ENCODE measurements at places on chromosomes 1 and 21.

- DNase-seq, result no peak
Observed at GRCh38 chr1:113874012-113874879, 2.7 kb upstream of the PTPN22 start.

DNA sequence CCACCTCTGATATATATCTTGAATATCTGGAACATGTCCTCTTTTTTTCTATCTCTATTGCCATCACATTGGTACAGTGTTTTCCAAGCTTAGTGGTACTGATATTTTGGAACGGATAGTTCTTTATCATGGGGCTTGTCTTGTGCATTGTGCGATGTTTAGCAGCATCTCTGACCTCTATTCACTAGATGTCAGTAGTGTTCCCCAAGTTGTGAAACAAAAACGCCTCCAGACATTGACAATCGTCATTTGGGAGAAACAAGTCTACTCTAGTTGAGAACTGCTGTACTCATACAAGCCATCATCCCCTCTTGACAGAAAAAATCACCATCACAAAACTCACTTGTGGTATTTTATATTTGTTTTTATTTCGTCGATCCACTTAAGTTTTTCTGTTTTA is 79.7 kb upstream of the CHODL start:
- peak; percentile 11 for DNase-seq

DNA sequence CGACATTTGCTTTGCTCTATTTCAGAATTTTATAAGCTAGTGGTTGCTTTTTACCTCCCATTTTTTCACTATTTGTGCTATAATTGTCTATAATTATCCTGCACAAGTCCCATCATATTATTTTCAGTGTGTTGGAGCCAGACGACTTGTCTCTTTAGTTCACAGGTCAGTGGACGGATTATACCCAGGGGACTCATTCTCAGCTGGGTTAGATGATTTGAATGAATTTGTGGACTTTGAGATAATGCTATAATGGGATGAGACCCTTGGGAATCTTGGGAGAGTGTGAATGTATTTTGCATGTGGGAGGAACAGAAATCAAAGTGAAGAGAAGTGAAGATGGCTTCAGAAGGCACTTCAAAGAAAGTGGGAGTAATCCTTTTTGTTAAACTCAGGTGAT is 31.5 kb upstream of the KCNK1 start:
- no peak for DNase-seq

DNA sequence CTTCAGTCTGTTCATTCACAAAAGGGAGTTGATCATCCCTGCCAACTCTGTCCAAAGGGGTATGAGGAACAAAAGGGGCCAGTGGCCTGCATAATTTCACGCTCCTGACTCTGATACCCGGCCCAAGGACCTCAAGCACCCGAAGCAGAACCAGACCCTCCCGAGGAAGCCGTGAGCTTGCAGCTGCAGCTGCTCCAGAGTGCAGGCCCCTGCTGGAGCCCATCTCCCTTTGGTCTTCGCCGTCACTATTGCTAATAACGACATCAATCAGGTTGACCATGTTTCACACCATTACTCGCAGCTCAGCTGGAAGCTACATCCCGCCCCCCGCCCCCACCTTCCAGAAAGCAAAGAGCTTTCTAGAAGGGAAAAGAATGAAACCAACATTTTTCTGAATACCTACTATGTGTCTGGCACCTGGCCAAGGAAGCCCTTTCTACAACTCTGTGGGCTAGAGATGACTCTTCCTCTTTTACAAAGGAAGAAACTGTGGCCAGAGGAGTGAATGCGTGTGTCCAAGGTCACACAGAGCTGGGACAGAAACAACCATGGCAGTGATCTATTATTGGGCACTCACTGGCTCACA is 5.5 kb downstream of the NKAIN1 start:
- DNase-seq, result no peak

DNA sequence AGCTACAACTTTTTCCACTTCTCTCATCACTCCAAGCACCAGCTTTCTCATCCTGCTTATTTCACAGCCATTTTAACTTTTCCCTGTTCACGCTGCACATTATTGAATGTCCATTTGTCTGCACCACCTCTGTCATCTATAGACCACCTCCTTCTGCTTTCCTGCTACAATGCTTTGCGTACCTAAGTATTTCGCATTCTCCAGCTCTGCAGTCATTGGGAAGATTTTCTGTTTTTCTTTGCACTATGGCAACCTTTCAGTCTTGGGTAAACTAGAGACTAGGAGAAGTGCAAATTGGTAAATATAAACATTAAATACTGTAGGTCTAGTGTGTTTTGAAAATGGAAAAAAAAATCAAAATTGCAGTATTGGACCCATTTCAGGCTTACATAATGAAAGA is 835 bp downstream of the CCDC30 start:
- DNase-seq, result no peak

DNA sequence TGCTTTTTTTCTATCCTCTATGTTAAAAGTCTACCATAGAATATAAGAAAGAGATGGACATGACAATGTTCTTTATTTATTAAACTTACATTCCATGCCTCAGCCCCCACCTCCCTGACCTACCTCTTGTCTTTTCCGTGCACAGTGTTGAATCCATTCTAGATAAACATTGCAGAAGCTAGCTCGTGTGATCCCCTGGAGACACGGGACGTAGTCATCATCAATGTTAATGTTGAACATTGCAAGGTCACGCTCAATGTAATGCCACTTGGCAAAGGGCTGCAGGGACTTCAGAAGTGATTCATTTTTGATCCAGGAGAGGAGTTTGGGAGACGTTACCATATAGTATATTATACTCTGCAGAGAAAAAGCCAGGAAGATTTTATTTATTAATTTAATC is 66.4 kb downstream of the NTPCR start:
- DNase-seq, result no peak

DNA sequence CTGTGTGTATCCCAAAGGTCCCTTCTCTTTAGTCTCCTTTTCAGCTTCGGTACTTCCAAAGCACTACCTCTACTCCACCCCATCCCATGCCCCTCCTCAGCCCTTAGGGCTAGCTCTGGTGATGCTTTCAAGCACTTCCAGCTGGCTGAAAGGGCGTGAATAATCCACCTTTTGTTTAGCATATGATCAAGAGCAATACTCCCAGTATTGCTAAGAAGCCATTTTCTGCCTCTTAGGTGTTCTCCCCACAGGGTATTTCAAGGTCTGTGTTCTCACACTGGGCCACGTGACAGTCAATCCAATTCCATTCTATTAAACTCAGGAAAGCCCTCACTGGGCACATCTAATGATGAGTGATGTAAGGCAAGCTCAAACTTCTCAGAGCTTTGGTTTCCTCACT is 298.5 kb upstream of the PROX1 start:
- DNase-seq, result no peak

DNA sequence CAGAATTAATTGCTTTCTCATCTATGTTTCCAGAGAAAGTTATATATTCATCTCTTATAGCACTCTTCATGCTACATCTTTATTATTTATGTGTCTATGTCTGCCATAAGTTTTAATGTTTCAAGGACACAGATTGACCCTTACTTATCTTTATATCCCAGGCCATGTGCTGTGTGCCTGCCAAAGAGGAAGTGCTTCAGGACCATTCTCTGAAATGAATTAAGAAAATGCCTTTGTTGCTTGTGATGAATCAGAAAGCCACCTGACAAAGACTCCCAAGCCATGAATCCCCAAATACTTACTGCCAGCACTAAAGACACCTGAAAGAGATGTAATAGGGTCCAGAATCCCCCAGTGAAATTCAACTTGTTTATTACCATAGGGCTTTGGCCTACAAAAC is 342.1 kb upstream of the C1orf87 start:
- DNase-seq, result no peak
